ENCODE measurements at places on chromosomes 5 and 9.

DNA sequence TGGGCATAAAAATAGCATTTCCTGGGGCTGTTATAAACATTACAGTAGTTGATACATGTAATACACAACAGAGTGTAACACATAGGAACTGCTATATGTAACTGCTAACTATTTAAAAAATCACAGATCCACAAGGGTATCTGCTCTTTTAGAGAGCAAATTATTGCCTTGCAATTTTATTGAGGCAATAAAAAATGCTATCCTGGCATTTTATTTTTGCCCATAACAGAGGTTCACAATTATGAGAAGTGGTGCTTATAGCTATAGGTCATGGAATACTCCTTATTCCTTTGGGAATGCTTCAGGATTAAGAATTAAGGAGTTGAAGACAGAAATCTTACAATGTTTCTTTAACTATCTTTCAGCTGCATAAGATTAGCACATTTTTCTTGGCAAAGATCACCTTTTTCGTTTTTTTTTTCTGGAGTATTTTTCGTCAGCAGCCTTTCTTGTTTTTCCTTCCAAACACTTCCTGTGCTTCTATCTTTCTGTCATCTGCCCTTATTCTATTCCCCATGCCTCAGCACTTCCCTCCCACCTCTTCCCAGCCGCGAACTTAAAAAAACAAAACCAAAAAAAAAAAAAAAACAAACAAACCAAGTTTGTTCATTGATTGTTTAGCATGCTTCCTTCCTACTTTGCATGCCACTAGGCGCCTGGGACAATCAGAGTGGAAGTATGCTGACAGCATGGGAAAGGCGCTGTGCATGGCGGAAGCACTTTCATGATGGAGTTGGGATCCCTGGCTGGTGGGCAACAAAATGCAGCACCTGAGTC lies 264.2 kb downstream of the MAST4 start:
- no peak for DNase-seq

- DNase-seq, result no peak
These were observed 89.2 kb downstream of the MVB12B start for GRCh38 chr9:126415741-126416370.

GRCh38 chr9:3447788-3448187 lies 78.0 kb downstream of the RFX3 start:
- no peak for DNase-seq

- DNase-seq, result no peak
These were observed 505.5 kb downstream of the CTNND2 start for GRCh38 chr5:11398728-11399127.

- no peak for DNase-seq
These were observed 438.3 kb downstream of the SH3GL2 start for GRCh38 chr9:18017136-18017535.

DNA sequence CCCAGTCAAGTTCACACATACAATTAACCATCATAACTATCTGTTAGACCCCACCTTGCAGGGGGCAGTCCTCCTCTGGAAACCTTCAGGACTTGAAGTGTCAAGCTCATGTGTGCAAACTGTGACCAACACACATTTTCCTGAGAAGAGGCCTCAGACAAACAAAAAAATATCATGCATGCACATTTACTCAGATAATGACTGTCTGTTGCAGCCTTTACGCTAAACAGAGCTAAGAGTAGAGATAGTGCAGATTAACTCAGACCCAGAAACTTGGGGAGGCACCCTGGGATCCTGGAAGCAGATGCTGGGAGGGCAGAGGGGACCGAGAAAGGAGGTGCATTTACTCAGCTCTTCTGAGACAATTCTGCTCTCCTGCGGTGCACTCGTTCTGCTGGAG lies 3.6 kb upstream of the S1PR3 start:
- no peak for DNase-seq

- no peak for DNase-seq
These were observed 224.8 kb downstream of the ENC1 start for GRCh38 chr5:74415695-74416102.

DNA sequence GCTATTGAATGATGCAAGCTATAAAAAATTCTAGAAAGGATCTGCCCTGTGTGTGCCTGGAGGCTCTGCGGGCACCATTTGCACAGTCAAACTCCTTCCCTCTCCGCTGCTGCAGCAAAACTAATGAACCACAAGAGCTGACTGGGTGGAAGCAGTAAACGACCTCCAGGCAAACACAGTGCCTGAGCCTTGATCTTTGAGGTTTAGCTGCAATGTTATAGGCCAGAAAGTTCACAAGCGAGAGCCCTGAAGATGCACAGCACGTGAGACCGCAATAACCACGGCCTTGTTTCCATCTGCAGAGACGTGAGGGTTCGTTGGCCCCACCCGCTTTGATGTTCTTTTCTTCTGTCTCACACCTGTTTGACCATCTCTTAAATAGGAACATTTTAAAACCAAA lies 69.2 kb upstream of the S1PR3 start:
- DNase-seq, result peak; percentile 25

- DNase-seq, result no peak
These were observed 131.0 kb downstream of the ADAMTS16 start for GRCh38 chr5:5270958-5271785.

- DNase-seq, result no peak
These were observed 18.6 kb downstream of the CTNNAL1 start for GRCh38 chr9:108994695-108995094.

Measured in stimulated activated CD8-positive, alpha-beta memory T cell treated with anti-CD3 and anti-CD28 coated beads, Interleukin-12 subunit alpha, Interleukin-12 subunit beta, amount 100 ng/mL, for 1 hour (primary cell).